Stimulated activated CD4-positive, alpha-beta T cell treated with anti-CD3 and anti-CD28 coated beads, Interleukin-1b, Interleukin-23, amount 100 ng/mL, for 48 hours (primary cell): ENCODE measurements at places on chromosomes 3 and 15.

DNA sequence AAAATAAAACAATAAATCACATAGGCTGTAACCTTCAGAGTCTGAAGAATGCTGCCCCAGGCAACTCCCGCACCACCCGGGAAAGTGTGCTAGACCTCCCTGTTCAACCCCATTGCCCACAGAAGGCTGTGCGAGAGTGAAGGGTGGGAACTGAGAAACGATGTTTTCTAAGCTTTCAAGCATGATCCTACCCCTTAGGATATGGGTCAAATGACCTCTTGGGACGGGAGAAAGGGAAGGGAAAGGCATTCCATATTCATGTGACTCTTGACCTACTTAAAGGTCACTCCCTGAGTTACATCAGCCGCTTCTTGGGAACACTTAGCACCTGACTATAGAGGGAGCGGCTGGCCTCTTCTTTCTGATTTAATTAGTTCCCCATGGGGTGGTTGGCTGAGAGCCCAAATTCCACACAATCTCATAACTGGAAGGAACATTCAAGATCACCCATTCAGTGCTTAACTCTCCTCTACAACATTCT is 114.7 kb upstream of the SLC24A5 start:
- no peak for DNase-seq

DNA sequence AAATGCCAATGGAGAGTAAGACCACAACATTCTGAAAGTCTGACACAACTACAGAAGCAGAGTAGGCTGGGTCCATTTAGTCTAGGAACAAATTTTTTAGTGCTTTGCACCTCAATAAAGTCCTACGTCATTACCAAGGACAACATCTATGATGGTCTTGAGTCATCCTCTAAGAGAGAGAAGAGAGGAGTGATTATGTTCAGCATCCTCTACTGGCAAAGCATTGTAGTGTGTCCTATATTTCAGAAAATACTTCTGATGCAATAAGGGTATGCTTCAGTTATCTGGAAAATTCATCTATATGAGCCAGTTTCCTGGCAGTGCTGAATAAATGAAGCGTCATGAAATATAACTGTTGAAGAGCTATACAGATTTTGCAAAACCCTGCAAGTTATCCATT is 95.6 kb downstream of the P2RY1 start:
- DNase-seq: no peak

DNA sequence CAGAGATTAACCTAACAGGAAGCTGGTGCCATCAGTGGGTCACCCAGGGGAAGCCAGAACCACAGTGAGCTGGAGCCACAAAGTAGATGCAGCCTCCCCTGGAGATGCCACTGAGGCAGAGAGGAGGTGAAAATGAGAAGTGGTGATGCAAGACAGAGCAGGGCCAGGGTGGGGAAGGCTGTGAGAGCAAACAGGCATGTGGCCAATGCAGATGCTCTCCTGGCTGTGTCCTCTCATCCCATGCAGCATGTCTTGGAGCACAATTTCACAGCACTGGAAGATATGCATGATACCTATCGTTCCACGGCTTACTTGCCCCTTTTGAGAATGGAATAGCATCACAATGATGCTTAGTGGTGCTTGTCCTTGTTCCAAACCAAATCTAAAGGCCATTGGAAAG is 126.3 kb downstream of the ABHD5 start:
- no peak for DNase-seq

- DNase-seq: no peak
Measured at GRCh38 chr3:81565041-81565440, 196.4 kb downstream of the GBE1 start.

DNA sequence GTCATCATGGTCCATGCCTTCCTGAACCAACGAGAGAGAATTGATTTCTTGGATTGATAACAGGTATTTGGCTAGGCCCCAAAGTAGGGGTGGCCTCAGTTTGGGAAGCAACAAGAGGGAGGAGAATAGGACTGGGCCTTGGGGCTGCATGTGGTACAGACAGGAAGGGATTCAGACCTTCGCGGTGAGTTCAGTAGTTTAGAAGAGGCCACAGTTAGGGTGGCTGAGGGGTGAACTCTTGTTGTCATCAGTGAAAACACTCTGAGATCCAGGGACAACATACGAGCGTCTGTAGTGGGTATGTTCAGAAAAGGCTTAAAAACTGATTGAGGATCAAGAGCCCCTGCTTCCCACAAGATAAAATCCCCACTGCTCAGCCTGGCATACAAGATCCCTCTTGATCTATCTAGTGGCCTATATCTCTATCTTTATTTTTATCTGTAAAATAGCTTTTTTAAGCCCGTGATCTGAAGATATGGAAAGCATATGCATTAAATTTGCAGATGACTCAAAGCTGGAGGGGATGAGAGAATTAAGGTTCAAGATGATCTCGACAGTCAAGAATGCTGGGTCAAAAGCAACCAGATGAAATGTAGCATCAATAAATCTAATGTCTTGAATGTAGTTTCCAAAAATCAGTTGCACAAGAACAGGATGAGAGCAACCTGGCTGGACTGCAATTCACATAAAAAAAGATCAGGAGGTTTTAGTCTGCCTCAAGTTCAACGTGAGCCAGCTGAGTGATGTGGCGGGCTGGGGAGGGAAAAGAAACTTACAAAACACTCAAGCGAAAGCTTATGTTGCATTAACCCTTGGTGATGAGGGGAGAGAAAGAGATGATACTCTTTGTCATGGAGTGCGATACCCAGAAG is 221.1 kb upstream of the TLE3 start:
- no peak for DNase-seq

GRCh38 chr3:42736081-42736480 is 33.5 kb upstream of the HHATL start:
- DNase-seq: no peak

DNA sequence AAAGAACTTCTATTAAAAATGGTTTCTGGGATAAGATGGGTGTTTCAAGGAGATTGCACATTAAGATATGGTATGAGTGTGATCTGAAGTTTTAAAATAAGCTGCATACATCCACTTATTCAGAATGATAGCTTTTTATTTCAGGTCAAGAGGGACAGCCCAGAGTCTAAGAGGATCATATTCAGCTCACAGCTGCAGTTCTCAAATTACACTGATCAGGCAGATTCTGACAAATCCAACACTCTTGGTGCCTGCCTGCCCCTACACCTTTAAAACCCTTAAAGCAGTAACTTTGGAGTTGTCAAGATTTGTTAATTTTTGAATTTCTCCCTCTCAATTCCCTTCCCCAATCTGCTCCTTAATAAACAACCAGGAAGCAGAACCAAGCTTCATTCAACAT is 9.1 kb upstream of the TMEM87A start:
- DNase-seq: no peak
